ENCODE measurements at places on chromosomes 6 and 20.

DNA sequence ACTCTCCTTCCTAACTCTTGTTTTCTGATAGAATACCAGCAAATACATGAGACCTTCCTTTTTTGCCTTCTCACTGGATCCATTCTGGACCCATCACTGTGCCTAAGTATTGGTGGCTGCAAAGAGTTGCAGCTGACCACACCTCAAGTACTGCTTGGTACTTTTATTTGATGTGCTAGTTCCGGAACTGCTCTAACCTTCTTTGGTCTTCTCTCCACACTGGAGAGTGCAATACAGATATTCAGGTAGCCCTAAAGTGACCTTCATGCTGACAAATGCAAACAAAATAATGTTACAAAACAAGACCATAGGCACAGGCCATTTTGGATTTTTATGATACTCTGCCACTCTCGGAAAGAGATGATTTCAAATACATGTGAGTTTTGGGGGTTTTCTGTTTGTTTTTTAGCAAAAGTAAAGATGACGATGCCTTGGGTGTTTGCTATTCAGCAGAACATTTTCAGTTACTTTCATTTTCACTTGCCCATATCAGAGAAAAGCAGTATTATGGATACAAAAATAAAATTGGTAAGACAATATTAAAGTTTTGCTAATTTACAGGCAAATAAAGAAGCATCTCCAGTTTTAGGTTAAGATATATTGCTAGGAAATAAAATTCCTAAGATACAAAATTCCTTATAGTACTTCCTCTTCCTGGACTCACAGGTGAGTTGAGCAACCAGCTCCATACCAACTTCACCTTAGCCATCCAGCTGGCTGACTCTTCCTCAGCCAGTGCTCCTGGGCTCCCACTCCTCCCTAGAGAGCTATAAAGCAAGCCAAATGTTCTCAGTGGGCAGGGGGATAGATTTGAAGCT lies 42.0 kb downstream of the PTPRK start:
- DNase-seq = peak; percentile 0

DNA sequence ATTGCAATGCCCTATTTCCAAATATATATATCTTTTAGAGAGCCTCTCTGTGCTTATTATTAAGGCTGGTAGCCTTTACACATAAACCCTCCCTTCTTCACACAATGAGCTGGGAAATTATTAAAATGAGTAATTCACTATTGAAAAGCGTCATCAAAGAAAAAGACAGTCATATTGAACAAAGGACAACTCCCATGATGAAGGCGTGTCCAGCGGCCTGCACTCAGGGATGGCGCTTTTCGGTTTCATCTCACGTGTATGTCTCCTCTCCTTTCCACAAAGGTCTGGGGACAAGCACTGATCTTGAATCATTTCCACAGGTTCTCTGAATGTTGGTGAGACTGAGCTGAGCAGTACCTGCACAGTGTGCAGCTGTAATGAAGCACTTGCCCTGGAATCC lies 3.5 kb downstream of the SERPINB9 start:
- no peak for DNase-seq

- no peak for DNase-seq
Measured at GRCh38 chr6:114707081-114707620, 364.3 kb upstream of the HS3ST5 start.

GRCh38 chr6:147310521-147310920 lies 106.3 kb downstream of the STXBP5 start:
- DNase-seq = no peak

DNA sequence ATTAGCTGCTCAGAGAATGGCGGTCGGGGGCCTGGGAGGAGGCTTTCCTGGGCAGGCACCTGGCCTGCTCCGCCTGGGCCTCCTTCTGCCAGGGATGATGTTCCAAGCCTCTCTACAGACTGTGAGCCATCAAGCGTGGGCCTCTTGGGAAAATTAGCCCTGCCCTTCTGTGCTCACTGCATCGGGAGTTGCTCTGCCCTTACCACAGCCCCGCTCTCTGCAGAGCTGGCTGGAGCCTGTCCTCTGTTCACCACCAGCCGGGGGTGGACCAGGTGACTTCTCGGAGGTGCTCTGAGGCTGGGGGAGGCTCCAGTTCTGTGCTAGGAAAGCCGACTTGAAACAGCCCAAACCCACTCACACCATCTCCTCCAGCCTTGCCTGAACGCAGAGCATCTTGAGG lies 24.2 kb downstream of the MDGA1 start:
- DNase-seq = no peak

GRCh38 chr20:42895020-42895419 lies 294.7 kb downstream of the PTPRT start:
- DNase-seq = no peak

- no peak for DNase-seq
Measured at GRCh38 chr6:149363154-149363553, 36.9 kb upstream of the SUMO4 start.

- DNase-seq = no peak
Measured at GRCh38 chr6:9428421-9429172, 986.3 kb downstream of the TFAP2A start.

DNA sequence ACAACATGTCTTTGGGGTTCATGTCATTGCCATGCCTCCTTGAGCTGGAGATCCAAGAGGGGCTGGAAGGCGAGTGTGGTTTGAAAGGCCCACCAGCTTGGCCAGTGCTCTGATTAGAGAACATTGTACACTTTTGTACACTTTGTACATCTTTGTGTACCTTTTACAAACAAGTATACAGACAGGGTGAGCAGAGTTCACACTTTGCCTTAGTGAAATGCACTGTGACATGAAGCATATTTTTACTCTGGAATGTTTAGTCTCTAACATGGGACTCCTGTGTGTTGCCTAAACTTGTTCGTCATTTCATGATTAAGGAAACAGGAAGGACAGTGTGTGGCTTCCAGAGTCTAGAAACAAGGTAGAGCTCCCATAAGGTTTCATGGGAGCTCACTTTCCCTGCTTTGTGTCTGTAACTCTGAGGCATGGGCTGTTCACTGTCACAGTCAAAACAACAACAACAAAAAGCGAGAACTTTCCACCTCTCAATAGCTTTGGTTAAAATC lies 225.8 kb upstream of the SOX4 start:
- DNase-seq = no peak

DNA sequence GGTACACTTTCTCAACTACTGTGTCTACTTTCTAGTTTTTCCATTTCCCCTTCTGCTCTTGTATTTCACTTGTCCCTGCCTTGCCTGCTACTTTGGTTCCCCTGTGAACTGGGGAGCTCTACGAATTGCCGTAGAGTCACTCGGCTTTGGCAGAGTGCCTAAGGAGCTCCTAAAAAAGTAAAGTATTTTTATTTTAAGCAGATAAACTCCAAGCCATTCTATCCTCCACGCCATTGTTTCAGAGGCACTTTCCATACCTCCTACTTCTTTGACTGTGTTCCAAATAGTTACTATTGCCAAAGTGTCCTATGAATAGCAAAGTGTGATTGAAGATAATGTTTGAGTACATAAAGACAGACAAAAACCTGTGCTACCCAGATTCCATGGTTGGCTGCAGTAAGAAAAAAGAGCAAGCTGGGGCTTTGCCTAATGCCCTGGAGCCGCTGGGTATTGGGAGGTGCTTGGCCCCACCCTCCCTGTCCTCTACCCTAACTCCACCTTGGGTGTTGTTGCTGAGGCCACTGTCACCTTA lies 5.1 kb upstream of the MBOAT1 start:
- DNase-seq = no peak

- DNase-seq = no peak
Measured at GRCh38 chr20:24720957-24721356, 228.1 kb upstream of the CST7 start.

GRCh38 chr6:53922539-53922981 lies 127.8 kb downstream of the LRRC1 start:
- no peak for DNase-seq

DNA sequence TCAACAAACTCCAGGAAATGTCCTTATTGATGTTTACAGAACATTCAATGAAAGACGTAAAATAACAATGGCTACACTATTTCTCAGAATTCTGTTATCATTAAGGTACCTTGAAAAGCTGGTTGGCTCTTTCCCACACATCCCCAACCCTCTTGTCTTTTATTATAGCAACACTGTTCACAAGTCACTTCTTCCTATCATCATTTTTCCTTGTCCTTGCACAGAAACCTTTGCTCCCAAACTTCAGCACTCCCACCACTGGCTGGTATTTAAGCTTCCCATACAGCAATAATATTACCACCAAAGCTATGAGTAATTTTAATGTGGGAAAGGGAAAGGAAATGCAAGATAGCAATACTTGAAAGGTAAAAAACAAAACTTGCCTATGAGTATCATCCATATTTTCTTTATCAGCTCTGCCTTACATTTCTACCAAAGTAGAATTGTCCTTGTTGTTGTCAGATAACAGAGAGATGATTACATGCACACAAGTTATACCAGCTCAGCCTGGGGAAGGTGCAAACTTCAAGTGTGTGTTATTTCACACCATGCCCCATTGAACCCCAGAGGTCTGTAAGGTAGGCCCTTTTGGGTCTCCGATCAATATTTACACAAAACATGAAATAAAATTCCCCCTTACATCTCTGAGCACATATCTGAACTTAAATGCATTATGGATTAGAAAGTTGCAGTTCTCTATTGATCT lies 32.2 kb downstream of the ARHGAP18 start:
- DNase-seq = no peak

- no peak for DNase-seq
Measured at GRCh38 chr6:127515234-127515793, 3.8 kb downstream of the MTCL3 start.

DNA sequence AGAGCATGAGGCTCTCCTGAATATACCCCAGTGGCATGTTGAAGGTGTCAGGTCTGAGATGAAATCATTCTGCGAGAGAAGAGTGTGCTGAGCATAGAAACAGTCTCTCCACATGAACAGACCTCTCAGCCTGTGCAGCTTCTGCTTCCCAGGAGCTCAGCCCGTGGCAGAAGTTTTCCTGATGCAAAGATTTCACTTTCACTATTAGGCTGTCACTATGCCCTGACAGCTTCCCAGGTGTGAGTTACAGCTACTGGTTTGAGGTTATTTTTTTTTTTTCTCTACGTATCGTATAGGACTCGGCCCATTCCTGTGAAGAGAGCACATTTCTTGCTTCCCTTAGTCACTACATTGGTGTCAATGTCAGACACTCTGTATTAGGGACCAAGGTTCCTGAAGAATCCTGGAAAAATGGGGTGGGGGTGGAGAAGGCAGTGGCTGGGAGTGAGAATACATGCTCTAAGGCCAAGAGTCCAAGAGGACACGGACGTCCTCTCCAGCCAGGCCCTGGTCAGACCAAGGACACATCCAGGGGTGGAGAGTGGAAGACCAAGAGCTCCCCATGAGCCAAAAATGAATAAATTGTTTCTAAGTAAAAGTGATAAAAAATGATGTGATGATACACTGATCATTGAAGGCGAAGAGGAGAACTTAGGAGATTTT lies 121.2 kb upstream of the AKAP12 start:
- DNase-seq = no peak

GRCh38 chr20:38337561-38338140 lies 8.6 kb upstream of the LBP start:
- DNase-seq = no peak

GRCh38 chr6:89644864-89645263 lies 6.3 kb upstream of the LYRM2 start:
- no peak for DNase-seq

- peak; percentile 84 for DNase-seq
Measured at GRCh38 chr20:56460459-56460858, 8.0 kb upstream of the RTF2 start.

DNA sequence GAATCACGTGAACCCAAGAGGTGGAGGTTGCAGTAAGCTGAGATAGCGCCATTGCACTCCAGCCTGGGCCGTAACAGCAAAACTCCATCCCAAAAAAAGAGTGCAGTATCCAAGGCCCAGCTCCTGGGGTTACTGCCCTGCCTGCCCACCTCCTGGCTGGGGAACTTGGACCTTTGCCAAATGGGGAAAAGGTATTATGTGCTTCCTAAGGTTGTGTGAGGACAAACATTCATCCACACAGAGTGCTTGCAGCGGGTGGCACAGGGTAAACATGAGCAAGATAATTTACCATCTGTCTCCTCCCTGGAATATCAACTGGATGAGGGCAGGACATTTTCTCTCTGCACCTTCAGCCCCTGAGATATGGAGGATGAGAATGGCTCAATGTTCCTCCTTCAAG lies 94.9 kb upstream of the POPDC3 start:
- no peak for DNase-seq

DNA sequence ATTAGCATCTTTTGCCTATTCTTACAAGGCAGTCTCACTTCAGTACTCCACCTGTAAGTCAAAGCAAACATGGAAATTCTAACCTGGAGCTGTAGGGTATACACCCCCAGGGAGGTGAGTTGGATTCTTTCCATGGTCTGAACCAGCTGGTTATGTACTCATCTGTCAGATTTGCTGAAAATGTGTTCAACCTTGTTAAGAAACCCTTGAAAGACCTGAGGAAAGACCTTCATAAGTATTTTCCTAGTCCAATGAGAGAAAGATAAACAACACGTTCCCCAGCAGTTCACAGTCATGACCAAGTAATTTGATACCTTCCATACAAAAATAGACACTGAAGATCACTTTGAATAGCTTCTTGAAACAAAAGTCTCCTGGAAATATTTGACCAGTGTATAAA lies 42.5 kb downstream of the ID4 start:
- DNase-seq = no peak

GRCh38 chr20:59835057-59835447 lies 98.4 kb downstream of the SYCP2 start:
- no peak for DNase-seq

DNA sequence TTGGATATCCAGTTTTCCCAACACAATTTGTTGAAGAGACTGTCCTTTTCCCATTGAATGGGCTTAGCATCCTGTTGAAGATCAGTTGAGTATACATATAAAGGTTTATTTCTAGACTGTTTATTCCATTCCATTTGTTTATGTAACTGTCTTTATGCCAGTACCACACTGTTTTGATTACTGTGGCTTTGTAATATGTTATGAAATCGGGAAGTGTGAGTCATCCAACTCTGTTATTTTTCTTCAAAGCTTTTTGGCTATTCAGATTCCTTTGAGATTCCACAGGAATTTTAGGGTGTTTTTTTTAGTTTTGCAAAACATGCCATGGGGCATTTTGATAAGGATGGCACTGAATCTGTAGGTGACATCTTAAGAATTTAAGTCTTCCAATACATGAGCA lies 188.3 kb downstream of the BMP7 start:
- DNase-seq = no peak

DNA sequence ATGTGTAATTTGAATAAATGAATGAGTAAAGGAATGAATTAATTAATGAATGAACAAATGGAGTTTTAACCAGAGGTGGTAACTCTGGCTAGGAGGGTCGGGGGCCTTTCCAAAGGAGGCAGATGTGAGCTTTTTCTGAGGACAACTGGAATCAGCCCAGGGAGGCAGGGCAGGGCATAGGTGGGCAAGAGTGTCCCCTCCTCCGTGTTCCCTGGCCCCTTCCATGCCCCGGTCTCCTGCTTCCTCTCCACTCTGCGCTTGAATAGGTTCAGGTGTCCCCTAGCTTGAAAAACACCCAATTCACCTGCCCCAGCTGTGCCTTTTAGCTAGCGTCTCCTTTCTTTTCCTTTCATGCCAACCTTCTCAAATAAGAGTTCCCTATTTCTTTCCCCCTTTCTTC lies 473.1 kb downstream of the CDH26 start:
- no peak for DNase-seq

Data from CD4-positive, alpha-beta T cell treated with Interleukin-12 subunit alpha and Interleukin-12 subunit beta, for 1 hour (primary cell).